ENCODE measurements at places on chromosomes 2 and 18.

- DNase-seq: no peak
- H3K4me3 ChIP-seq: no peak overlapping the region
- H3K4me1 ChIP-seq: no peaks in the 10 kb centered on the region
- peaks cover 2% of the 10 kb centered on the region for H3K27me3 ChIP-seq
- H3K36me3 ChIP-seq: peaks cover 19% of the 10 kb centered on the region
Observed at GRCh38 chr2:171244970-171245782, 84.5 kb upstream of the TLK1 start.

- H3K4me3 ChIP-seq: no peak overlapping the region
- no peaks in the 10 kb centered on the region for H3K27me3 ChIP-seq
- DNase-seq: no peak
- peaks cover 5% of the 10 kb centered on the region for H3K4me1 ChIP-seq
- H3K36me3 ChIP-seq: peaks cover 15% of the 10 kb centered on the region
- H3K27ac ChIP-seq: no peak overlapping the region
Observed at GRCh38 chr2:3277748-3278520, 99.7 kb downstream of the EIPR1 start.

GRCh38 chr18:73646196-73646595 is 501.4 kb downstream of the FBXO15 start:
- no peaks in the 10 kb centered on the region for H3K36me3 ChIP-seq
- no peak overlapping the region for H3K4me3 ChIP-seq
- no peak overlapping the region for H3K27ac ChIP-seq
- peaks cover 4% of the 10 kb centered on the region for H3K4me1 ChIP-seq

- H3K4me1 ChIP-seq: no peaks in the 10 kb centered on the region
- H3K27ac ChIP-seq: no peak overlapping the region
- H3K4me3 ChIP-seq: no peak overlapping the region
- peaks cover 5% of the 10 kb centered on the region for H3K27me3 ChIP-seq
- no peaks in the 10 kb centered on the region for H3K36me3 ChIP-seq
Observed at GRCh38 chr2:230924092-230924469, 961 bp downstream of the GPR55 start.

DNA sequence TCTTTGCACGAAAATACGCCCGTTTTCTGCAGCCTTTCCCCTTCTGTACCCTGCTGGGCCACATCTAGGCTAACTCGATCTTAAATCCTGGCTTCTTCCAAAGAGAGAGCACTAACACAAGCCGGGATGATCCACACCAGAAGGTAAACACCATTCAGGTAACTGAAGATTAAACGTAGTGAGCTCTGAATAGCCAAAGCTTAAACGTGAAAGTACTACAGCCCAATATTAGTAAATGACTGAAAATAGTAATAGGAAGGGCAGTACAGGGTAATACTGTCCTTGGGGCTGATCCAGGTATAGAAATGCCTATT is 422 bp upstream of the MRPL53 start:
- no peaks in the 10 kb centered on the region for H3K4me1 ChIP-seq
- no peak for DNase-seq
- peak overlapping the region; percentile 98 for H3K27ac ChIP-seq
- H3K27me3 ChIP-seq: peaks cover 21% of the 10 kb centered on the region
- no peaks in the 10 kb centered on the region for H3K36me3 ChIP-seq
- H3K4me3 ChIP-seq: peak overlapping the region; percentile 97

DNA sequence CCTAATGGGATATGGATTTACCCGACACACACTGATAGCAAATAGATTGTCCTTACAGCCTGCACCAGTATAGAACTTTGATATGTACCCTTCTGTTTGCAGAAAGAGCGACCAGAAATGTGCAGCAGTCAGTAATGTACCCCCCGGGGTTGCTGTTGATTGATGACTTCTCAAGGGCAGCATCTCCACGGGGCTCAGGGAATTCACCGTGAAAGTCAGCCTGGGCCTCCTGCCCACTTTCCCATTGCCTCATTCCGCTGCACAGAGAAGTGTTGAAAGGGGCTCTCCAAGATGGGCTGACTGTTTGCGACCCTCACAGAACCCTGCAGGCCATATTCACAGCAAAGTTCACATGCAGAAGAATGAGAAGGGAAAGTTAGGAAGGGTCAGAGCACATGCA is 241.3 kb downstream of the PRKCE start:
- peaks cover 5% of the 10 kb centered on the region for H3K27me3 ChIP-seq
- no peak for DNase-seq
- peaks cover 5% of the 10 kb centered on the region for H3K36me3 ChIP-seq
- H3K4me3 ChIP-seq: peak overlapping the region; percentile 43

- no peak overlapping the region for H3K27ac ChIP-seq
- no peak for DNase-seq
- H3K36me3 ChIP-seq: peaks cover 8% of the 10 kb centered on the region
- H3K27me3 ChIP-seq: peaks cover 5% of the 10 kb centered on the region
- H3K4me3 ChIP-seq: no peak overlapping the region
Observed at GRCh38 chr18:57519668-57520424, 66.7 kb downstream of the FECH start.

DNA sequence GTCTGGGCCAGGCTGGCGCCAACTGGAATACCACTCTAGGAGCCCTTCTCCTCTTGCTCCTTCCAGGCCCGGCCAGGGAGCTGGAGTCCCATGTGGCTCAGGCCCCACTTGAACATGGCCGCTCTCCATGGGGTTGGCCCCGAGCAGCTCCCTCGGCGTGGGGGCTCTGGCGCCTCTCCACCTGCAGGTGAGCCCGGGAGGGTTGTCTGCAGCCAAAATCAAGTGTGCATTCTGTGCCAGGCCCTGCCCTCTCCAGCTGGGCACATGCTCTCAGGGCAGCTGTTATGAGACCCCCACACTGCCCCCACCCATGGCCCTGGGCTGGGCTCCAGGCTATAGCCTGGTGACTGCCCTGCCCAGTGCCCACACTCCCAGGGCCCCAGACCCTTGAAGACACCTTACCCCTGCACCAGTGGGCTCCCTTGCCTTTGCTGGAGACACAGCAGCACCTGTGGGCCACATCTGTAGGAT is 45.8 kb upstream of the HS6ST1 start:
- H3K27ac ChIP-seq: no peak overlapping the region
- H3K27me3 ChIP-seq: peaks cover 8% of the 10 kb centered on the region
- no peaks in the 10 kb centered on the region for H3K36me3 ChIP-seq
- peaks cover 34% of the 10 kb centered on the region for H3K4me1 ChIP-seq

Data from glutamatergic neuron (in vitro differentiated cells).